ENCODE measurements at places on chromosomes 12 and 14.

DNA sequence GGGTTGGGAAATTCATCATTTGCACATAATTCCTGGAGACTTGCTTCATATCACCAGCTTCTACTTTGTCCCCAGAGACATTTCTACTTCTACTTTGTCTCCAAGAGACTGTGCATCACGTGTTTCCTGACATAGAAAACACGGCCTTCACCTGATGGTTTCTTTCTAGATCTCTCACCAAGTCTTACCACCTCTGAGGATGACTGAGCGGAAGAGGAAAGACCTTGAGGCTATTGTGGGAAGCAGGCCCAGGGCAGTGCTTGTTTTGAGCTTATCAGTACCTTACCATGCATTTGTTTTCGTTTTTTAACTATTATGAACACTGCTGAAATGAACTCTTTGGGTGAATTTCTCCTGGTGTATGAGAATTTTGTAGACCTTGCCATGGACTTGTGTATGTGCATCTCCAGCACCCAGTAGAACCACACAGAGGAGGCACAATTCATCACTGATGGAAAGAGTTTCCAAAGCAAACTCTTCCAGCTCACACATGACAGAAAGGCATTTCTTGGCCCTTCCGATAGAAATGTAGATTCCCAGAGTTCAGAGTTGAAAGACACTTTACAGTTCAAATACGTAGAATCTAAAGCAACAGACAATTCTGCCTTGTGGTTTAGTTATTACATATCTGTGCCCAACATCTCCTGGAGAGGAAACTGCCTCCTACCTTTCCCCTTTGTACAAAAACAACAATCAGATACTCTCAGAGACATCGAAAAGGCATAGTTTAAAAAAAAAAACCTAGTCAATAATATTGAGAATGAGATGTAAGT, 434.7 kb downstream of the FUT8 start:
- peak; percentile 70 for DNase-seq

DNA sequence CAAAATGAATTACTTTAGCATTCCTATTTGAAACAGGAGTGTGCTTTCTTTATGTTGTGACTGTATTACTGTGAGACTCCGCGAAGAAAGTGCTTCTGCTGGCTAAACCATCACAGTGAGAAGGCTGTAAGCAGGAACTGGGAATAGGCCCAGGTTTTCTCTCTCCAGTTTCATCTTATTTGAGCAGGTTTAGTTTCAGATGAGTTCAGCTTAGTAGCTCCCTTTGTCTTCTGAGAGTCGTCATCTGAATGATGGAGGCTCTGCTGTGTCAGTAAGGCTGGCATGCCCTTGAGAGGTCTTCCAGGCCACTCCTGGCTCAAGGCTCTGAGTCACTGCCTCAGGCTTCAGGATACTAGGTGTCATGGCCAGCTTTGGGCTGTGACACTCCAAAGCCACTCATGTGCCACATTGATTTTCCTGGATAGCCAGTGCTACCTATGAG, 205.6 kb upstream of the RGS6 start:
- no peak for DNase-seq

- peak; percentile 67 for DNase-seq
Measured at GRCh38 chr14:104639885-104640548, 35.4 kb upstream of the TMEM179 start.

DNA sequence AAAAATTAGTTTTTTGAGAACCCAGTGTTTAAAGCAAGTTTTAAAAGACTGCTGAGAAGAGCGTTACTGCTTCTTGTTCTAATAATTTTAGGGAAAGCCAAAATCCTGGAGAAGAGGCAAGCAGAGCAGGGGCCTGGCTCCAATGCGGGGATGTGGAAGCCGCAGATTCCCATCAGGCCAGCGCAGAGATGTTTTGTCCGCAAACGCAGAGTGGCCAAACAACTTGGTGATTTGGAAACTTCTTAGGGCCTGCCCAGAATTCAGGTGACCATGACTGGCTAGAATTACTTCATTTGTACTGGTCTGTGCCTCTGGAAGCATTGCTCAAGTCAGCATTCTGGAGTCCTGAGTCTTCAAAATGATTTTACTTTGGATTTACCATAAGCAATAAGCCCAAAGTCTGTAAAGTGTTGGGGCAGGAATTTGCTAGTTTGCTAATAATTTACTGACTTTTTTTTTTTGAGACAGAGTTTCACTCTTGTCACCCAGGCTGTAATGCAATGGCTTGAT, 208.4 kb downstream of the PPM1H start:
- no peak for DNase-seq

- no peak for DNase-seq
Measured at GRCh38 chr12:80589077-80589476, 118.4 kb upstream of the MYF6 start.

All from small intestine (tissue), 16 donors.